Cardiac septum (tissue), 1 donor: ENCODE measurements at places on chromosomes 1 and 21. TPM values are rescaled to one million over a fixed set of nuclear protein-coding genes. Genes with fewer than 3 reads are reported as not detected.

DNA sequence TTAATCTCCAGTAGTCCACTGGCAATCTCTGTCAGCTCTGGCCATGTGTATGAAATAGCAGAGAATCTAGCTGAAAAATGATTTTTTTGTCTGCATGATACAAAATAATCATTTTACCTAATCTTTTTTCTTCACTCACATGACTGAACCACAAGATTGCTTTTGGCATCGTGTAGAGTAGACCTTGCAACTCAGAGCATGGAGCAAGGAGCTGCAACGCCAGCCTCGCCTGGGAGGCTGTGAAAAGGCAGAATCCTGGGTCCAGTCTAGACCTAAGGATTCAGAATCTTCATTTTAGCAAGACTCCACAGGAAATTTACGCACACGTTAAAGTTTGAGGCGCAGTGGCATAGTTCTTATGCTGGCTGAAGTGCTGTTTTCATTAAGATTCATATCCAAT lies 40.2 kb downstream of the TOMM20 start:
- no peak for DNase-seq

The AMY1C gene
- total RNA-seq: not detected

The SMCP gene
- not detected for total RNA-seq

The HPCAL4 gene
- 0.05 TPM for total RNA-seq

- DNase-seq: no peak
Measured at GRCh38 chr1:212777151-212777550, 14.4 kb downstream of the NSL1 start.
